ENCODE measurements at places on chromosomes 12 and 14.

DNA sequence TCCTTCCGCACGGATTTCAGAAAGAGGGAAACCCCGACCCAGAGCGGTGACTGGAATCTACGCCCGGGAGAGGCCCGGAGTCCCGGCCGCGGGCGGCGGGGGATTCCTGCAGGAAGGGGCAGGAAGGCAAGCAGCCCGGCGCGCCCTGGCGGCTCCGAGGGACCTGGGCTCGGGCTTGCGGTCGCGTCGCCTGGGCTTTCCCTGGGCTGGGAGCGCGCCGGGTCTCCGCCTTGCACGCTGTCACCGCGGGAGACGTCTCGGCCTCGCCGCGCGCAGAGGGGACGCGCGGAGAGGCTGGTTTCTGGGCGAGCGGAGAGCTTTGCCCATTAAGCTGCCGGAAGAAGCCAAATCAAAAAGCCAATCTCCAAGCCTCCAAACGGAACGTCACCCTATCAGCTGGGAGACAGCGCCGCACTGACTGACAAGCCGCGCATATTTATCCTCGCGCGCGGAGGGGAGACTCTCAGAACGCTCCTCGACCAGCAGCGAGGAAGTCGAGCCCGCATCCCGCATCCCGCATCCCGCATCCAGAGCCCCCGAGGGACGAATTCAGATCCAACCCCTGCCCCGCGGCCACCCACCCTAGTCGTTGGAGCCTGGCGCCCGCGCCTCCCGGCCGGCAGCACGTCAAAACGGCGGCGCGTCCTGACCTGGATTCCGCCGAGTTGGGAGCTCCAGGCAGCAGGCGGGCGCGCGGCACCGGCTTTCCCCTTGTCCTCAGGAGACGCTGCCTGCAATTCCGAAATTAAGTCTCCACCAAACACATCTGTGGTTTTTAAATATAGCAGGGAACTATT, at the start of gene SLC8A3:
TSS of gene SLC8A3 (minus strand) at position 293 of the 797 bp plus-strand sequence. CDS start 20,529 bp downstream, outside the sequence.
- DNase-seq: peak; percentile 52

DNA sequence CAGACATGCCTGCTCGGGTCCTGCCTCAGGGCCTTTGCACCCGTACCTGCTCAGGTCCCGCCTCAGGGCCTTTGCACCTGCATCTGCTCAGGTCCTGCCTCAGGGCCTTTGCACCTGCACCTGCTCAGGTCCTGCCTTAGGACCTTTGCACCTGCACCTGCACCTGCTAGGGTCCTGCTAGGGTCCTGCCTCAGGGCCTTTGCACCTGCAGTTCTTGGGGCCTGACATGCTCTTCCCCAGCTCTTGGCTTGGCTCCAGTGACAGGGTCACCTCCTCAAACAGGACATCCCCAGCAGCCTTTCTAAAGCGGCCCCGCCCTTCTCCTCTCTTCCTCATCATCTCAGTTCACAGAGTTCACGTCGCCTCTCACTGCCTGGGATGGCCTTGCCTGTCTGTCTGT, 54.9 kb upstream of the NCOR2 start:
- DNase-seq: no peak

DNA sequence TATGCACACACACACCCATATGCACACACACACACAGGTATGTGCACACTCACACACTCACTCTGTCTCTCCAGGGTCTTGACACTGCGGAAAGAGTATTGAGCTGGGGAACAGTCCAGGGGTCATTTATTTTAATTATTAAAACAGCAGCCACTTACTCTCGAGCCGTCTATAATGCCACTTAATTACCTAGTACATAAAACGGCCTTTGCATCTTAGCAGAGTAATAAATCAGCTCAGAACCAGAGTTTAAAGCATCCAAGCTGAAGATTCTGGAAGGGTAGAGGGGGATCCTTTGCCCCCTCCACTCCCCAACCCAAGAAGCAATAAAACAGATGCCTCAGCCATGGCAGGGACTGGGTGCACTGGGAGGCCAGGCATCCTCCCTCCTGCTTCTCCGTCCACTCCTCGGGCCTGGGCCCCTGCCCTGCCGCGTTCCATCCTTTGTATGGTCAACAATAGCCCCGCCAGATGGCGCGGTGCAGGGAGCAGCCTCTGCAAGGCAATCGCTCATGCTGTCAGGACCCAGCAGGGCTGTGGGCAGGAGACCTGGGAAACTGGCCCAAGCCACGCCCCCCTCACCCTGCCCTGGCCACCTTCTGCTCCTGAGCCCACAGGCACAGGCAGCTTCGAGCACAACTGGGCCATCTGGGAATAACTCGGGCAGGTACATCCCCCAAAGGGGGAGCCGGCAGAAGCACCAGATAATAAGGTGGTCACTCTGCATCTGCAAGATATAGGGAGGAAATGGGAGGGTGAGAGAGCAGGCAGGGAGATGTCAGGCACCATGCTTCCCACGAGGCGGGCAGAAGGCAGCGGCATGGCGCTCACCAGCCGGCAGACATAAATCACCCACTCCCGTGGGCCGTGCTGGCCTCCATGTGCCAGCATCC, 40.9 kb downstream of the CCDC85C start:
- DNase-seq: peak; percentile 69

DNA sequence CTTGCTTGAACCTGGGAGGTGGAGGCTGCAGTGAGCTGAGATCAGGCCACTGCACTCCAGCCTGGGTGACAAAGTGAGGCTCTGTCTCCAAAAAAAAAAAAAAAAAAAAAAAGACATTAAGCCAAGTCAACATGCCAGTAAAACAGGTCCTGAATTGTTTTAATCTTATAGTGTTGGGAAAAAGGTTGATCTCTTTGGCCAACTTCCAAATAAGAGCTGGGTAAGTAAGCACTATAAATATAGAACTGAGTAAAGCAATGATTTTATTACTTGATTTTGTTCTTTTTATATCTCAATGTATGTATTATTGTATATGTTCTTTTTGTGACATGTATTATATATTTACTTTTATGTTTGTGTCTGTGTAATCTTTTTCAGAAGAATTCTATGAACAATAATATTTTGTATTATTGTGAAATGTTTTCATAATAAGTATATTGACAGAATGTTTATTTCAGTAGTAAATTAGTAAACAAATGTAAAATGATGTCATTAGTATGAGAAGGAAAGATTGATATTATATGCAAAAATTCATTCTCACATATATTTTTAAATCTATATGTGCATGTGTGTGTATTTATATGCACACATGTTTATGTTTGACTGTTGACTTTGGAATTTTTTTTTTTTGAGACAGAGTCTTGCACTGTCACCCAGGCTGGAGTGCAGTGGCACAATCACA, 9.6 kb upstream of the AKAP6 start:
- DNase-seq: no peak

GRCh38 chr12:114412307-114412706, 6.4 kb upstream of the TBX5 start:
- DNase-seq: no peak

Measured in right hindlimb (tissue), 1 donor.